Ovary (tissue), 10 donors: ENCODE measurements at places on chromosomes 2 and 18.
A peak's percentile ranks its signal among the peaks of the same experiment; 100 is the strongest.

DNA sequence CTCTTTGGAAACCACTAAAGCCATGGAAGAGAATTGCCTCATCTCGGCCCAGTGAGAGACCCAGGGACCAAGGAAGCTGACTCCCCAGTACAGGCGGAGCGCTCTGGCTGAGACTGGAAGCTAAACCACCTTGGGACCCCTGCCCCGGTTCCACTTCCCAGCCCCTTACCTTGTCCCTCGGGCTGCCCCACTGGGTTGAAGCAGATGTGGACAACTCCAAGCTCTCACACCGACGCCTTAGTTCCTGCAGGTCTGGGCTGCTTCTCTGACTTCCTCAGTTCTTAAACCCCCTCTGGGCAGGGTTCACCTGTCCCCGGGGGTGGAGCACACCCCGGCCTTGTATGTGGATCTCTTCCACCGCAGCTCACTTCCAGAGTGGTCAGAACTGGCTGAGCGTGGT, 266.2 kb downstream of the PHLPP1 start:
- no peak for DNase-seq

DNA sequence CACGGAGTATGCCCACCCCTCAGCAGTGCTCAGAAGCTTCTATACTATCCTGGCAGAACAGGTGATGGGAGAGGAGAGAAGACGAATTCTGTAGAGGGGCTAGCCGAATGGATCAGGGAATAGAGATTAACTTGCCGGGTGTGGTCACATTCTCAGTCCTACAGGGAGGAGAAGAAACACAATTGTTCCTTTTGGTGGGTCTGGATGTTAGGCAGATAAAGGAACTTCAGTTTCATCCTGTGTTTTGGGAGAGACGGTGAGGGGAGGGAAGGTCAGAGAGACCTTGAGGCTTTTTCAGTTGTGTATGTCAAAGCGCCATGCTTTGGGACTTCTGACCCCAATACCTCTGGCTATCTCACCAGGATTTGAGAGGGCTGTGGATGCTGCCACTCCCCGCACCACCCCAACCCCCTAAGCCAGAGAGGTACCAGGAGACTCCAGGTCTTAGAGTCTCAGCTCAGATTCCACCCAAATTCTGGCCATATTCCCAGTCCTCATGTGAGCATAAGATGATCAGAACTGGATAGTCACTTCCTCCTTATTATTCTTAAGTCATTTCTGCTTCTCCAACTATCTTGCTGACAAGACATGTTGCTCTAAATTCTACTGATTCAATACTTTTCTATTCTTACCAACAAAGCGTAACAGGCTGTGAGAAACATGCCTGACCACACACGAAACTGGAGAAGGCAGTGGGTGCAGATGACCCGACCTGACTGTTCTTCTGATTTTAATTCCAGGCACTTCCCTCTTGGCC, 2.3 kb upstream of the TMEM37 start:
- no peak for DNase-seq

- DNase-seq, result no peak
These were observed 168.2 kb upstream of the LRP1B start for GRCh38 chr2:142299021-142299420.

DNA sequence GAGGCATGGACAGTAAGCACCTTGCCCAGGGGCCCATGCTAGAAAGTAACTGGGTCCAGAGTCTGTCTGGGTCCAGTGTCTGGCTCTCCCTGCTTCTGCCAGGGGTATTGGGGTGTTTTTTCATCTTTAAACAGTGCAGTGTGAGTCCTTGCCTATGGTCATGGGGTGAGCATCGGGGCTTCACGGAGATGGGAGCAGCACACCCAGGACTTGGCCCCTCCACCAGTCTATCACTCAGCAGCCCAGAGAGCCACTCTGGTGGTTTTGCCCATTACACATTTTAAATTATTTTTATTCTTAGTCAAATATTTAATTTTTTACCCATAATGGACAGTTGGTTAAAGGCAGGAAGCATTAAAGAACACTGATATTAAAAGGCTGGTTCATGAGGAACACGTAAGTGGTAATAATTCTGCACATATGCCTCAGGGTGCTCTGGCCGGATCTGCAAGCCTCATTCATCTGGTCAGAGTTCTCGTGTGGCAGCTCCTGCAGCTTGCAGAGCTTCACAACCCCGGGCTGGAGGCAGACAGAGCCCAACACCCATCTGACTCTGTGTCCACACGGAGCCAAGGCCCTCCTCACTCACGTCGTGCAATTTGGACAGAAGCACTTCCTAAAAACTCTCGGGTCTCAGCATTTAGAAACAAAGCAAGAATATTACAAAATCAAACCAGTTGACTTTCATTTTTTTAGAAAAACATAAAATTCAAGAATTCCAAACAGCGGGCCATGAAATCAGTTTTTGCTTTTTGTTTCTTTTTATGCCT, 204.1 kb downstream of the CTIF start:
- peak; percentile 65 for DNase-seq

- no peak for DNase-seq
These were observed 22.0 kb downstream of the NTSR2 start for GRCh38 chr2:11647834-11648600.

GRCh38 chr2:99852376-99852934, 289.9 kb downstream of the AFF3 start:
- no peak for DNase-seq

GRCh38 chr2:178733975-178734374, 73.2 kb downstream of the TTN start:
- DNase-seq, result no peak

- DNase-seq, result no peak
These were observed 237.5 kb downstream of the KLHL29 start for GRCh38 chr2:23622466-23622865.

DNA sequence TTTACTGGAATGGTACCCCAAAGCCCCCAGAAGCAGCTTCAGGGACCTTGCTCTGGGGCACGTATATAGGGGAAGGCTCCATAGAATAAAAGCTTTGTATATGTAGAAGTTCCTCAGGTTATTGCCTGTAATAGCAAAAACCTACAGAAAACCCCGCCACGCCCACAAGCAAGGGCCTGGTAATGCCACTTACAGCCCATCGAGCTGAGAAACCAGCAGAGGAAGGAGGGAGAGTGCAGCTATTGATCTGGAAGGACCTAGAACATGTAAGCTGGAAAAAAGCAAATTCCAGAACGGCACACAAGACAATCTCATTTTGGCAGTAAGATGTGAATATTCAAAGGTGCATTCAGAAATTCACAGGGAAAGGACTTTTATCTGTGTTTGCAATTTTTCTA, 15.8 kb downstream of the HS1BP3 start:
- no peak for DNase-seq

- no peak for DNase-seq
These were observed 74.5 kb downstream of the CAB39 start for GRCh38 chr2:230787101-230787500.

DNA sequence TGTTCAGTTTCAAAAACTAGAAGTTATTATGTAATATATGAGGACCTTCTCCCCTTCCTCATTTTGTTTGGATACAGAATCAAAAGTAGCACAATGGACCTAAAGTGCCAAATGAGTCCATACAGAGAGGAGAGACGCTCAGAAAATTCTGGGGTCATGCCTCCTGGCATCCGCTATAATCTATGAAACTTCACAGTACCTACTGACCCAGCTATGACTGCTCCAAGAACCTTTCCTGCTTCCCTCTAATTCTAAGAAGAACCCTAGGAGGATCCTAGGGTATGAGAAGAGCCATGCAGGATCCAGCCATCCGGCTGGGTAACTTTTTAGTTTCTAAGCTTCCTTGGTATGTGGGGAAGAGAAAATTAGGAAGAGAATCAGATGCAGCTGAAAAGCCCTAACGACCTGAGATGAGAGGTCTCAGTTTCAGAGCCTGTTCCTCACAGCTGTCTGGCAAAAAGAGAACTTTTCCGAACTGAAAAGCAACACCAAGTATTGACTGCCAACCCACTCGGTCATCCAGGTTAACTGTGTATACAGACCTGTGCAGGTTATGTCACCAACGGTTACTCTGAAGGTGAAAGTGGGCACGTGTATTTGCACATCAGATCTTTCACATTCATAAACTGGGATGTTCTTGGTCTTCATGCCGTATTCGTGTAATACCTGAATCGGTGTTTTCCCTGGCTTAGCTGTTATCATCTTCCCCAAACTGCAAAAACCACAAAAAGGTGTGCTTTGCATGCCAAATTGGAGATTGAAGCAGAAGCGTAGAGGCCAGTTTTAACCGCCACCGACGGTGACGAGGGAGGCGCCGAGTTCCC, 1.1 kb downstream of the PRKRA start:
- DNase-seq, result no peak

GRCh38 chr2:201523506-201523905, 72.0 kb downstream of the STRADB start:
- DNase-seq, result no peak

DNA sequence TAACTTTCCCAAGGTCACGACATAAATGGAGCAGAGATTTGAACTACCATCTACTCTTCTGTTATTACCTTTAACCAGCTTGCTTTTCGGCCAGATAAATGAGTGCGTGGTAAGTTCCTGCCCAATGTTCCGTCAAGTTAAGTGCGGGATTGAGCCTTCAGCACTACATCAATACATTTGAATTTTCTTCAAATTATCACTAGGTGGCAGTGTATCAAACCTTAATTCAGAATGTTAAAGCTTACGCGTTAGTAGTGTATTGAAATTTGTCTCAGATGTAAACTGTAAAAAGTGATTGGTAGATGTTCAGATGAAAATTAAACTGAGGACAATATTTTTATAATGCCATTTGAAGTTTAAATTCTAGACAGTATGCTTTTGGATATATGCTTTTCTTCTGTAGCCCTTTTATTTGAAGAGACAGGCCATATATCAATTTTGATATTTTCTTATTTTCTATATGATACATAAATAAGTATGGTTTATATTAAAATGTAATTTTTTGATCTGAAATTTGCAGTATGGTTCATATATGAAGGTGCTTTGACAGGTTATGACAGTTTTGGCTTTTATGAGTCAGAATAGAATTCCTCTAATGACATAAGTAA, 681.3 kb downstream of the ADCYAP1 start:
- no peak for DNase-seq

- DNase-seq, result no peak
These were observed 446.4 kb upstream of the ID2 start for GRCh38 chr2:8235419-8235818.

GRCh38 chr2:2757764-2758163, 426.7 kb upstream of the MYT1L start:
- no peak for DNase-seq

- no peak for DNase-seq
These were observed 51.9 kb upstream of the ZBTB7C start for GRCh38 chr18:48460929-48461583.

GRCh38 chr2:159968279-159968900, 94.0 kb downstream of the PLA2R1 start:
- DNase-seq, result no peak

GRCh38 chr18:52903857-52904256, 563.9 kb downstream of the DCC start:
- peak; percentile 42 for DNase-seq

DNA sequence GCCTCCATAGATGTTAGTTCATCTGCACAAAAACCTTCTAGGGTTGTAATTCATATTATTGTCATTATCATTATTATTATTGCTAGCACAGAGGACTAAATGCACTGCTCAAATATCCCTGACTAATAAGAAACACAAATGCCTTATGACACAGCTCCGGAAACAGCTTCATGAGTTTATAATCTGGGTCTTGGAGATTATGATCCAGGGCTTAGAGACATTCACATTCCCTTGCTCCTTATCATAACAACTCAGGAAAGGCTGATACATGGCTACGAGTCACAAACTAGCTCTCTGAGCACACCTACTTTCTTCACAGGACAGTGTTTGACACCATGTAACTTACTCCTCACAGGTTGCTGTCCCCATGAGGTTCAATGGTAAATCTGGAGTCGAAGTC, 102.2 kb upstream of the TTC39C start:
- DNase-seq, result no peak

DNA sequence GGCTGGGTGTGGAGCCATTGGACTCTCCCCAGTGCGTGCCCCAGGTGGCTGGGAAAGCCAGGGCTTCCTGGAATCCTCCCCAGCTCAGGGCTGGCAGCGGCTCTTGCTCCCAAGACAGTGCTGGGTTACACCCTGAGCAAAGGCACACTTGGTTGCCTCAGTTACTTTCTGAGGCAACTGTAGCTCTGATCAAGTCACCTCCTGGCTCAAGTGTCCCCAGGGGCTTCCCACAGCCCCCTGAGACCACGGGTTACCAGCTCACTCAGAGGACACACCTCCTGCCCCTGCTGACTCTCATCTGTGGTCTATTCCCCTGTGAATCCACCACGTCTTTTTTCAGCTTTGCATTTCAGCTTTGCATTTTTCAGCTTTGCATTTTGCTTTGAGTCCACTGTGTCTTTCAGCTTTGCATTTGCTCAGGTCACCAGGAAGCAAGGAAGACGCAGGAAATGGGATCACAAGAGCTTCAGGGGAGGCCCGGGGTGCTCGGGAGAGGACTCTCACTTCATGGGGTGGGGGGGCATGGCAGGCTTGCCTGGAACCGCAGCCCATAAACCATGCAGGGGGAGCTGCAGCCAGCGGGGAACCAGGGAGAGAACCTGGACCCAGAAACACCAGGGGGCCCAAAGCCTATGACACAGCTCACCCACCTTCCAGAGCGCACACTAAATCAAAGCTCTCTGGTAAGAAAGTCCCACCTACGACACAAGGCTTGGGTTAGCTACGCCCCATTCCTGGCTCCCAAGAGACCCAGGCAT, 138.0 kb upstream of the ASB18 start:
- no peak for DNase-seq

GRCh38 chr2:127101048-127101611, 5.8 kb downstream of the BIN1 start:
- DNase-seq, result peak; percentile 25

DNA sequence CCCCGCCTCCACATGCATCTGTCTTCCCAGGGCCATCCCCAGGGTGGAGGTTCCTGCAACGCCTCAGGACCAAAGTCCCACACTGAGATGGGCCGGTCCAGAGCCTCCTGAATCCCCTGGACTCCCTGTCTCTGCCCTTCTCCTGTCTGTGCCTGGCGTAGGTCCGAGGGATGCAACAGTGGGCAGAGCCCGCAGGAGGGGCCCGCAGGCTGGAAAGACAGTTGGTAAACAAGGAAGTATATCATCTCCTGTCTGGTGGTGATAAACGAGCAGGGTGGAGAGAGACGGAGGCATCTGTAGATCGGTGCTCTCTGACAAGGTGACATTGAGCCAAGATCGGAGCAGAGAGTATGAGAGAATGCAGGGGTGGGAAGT, 72.6 kb upstream of the RAB6C start:
- no peak for DNase-seq

- DNase-seq, result no peak
These were observed 132.0 kb downstream of the ZNF804A start for GRCh38 chr2:184730288-184730687.

GRCh38 chr2:120846406-120847095, 110.9 kb downstream of the GLI2 start:
- DNase-seq, result no peak

DNA sequence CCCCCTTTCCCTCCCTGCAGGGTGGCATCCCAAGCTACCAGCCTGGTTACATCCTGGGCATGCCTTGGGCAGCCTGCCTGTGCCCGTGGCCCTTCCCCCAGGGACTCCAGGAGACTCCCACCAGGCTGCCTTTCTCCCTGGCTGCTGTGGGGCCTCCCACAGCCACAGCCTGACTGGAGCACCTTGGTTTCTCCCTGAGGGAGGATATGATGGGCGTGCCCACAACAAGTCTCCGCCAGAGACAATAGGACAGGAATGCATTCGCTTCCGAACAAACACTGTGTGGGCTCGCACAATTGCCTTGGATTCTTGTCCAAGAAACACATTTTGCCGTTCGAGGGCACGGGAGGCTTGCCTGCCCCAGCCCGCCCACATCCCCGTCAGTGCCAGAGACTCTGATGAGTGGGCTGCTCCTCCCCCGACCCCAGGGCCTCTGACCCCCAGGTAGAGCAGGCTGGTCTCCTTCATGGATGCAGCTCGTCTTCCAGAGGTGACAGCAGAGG, 102.1 kb downstream of the SMAD7 start:
- DNase-seq, result no peak

GRCh38 chr2:2570871-2571270, 239.8 kb upstream of the MYT1L start:
- DNase-seq, result no peak
